Foreskin fibroblast (primary cell): ENCODE measurements at places on chromosomes 13 and 19.

DNA sequence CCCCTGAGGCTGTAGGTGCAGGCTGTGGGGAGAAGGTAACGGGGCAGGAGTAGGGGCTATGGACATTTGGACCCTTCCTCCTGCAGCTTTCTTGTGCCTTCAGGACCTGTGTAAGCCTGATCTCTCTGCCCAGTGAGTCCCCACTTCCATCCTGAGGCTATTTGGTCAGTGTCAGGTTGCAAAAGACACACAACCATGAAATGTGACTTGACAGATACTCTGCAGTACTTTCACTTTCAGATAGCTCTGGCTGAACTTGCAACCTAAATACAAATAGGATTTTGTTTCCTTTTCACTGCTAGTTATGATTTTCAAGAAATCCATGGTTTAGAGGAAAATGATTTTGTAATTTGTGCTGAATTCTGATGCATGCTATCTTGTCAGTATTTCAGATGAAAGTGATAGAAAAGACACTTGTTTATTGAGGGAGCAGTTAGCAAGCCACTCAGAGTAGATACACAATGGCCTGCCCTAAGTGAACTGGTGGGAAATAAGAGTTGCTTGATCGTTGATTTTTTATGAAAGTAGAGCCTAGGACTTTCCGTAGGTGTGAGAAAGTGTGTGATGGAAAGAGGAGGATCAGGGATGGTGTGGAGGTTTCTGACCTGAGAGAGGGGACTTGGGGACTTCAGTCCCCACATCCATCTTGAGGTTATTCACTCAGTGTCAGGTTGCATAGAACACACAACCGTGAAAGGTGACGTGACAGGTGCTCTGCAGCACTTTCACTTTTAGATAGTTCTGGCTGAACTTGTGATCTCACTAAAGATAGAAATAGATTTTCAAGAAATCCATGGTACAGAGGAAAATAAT, 18.1 kb upstream of the EID2 start:
- no peak for DNase-seq

DNA sequence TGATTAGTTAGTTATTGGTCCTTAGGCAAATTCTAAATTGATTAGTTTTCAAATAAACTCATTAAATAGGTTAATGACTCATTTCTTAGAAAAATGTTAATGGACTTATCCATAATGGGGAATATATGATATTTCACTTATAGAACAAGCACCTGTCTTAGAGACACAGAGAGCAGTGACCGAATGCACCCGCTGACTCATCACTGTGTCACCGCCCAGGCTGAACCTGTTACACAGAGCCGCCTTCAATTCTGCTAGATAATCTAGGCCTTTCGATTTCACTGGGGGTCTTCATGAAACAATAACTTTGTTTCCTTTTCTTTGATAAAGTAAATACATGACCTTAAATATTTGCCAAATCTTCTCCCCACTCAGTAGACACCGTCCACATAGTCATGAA, 13.1 kb downstream of the IRS2 start:
- DNase-seq, result no peak

DNA sequence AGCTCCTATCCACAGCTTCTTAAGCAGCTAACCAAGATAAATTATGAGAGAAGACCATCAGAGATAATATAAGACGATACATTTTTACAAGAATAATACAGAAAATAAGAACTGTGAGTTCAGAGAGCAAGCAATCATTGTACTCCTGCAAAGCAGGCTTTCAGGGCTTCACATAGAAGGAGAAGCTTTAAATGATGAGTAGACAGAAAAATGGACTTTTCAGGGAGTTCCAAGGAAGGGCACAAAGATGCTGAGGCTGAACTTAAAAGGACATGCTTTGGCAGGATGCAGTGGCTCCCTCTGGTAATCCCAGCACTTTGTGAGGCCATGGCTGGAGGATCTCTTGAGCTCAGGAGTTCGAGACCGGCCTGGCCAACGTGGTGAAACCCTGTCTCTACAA, 159.5 kb downstream of the POU4F1 start:
- DNase-seq, result no peak

GRCh38 chr13:108561149-108561548, 68.3 kb upstream of the MYO16 start:
- DNase-seq, result no peak

DNA sequence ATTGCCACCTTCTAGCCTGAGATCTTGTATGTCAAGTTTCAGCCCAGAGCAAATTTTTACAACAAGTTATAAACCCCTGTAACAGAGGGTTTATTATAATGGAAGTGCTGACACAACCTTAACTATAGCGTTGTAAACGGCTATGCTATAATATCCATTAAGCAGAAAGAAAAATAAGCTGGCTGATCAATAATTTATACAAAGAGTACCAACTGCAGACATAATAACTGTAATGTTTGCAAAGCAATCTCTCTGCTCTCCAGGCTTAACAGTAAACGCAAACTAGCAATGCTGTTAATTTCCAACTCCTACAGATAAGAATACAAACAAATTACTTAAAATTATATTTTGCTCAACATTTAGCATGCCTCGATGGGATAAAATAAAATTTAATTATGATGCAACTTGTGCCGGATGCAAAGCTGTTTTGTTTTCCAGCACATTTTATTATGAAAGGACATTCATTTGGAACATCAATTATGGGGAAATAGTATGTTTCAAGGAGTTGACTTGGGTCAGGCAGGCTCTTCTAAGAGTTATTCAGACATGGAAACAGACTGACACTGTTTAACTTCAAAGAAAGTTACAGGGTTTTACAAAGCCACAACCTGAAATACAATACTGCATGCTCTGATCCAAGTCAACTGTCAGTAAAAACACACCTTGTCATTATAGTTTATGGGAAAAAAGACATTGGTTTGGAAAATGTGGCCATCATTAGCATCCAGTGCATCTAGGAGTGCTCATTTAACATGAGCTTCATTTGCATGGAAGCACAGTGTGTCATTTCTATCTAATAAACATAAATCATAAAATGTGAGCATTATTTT, 6.6 kb upstream of the DACH1 start:
- no peak for DNase-seq

GRCh38 chr13:48121733-48122132, 26.8 kb upstream of the MED4 start:
- DNase-seq, result peak; percentile 20

DNA sequence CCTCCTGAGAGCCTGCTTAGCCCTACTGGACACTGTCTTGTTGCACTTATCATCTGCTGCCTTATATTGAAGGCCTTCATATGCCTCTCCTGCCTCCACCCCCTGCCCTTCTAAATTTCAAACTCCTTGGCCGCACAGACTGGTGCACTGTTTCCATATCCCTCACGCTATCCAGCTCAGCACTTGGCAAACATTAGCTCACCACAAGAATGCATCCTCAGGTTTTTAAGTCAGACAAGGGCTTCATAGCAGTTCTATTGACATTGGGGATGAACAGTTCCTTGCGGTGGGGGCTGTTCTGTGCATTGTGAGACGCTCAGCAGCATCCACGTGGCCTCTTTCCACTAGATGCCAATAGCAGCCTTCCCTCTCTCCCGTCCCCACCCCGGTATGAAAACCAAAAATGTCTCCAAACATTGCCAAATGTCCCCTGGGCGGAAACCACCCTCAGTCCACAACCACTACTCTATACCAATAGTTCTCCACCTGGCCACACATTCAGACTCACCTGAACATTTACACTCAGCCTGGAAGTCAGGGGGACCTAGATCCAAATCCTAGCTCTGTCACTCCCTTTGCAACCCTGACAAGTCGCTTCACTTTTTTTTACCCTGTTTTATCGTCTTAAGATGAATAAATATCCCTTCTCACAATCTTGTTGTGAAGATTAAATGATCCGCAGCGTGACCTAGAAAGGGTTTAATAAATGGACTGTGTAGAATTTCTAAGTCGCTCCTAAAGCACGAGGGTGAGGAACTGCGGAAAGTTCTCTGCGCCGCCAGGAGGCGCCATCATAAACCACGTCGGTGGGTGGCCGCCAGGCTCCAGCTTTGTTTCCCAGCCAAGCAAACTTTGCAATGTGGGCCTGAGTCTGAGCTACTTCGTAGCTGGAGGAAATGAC, 3.6 kb upstream of the CEACAM3 start:
- peak; percentile 23 for DNase-seq

GRCh38 chr13:72839831-72840426, 58.0 kb downstream of the PIBF1 start:
- DNase-seq, result peak; percentile 56

GRCh38 chr13:100298116-100298681, 209.3 kb downstream of the PCCA start:
- no peak for DNase-seq

DNA sequence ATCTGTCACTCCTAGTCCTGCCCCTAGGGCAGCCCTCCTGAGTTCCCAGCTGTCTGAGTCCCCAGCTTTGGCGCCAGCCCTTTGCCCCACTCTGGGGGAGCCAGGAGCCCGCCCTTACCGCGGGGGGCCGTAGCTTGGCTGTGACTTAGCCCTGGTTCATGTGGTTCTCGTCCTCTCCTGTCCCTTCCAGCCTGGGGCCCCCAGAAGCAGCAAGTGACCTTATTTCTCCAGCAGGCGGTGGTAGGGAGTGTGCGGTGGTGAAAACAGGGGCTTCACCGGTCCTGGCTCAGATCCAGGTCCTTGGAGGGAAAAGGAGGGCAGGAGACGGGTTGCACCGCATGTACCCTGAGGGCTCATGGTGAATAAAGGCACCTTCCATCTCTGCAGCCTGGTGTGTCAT, 7.9 kb downstream of the GIPC3 start:
- no peak for DNase-seq

DNA sequence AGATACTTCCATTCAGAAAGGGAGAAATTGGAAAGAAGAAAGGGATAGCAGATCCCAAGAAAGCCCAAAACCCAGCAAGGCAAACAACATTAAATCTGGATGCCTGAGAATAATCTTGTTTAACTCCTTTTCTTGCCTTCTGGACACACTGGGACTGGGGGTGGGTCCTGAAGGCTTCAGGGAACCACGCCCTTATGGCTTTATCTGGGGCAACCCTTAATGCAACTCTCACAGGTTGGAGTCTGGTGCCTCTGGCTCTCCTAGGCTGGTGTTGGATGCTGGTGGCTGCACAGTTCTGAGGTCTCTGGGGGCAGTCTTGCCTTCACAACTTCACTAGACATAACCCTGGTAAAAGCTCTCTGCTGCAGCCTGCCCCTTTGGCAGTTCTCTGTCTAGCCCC, 27.9 kb downstream of the PAN3 start:
- no peak for DNase-seq
